Endodermal cell (in vitro differentiated cells): ENCODE measurements at places on chromosomes 7 and 10. TPM values are rescaled to one million over a fixed set of nuclear protein-coding genes. Genes with fewer than 3 reads are reported as not detected.

- DNase-seq, result no peak
Observed at GRCh38 chr10:125027871-125028869, 86.2 kb downstream of the ZRANB1 start.

- DNase-seq, result no peak
Observed at GRCh38 chr7:26937306-26937705, 72.9 kb upstream of the SKAP2 start.

- DNase-seq, result no peak
Observed at GRCh38 chr7:35499226-35499625, 195.7 kb downstream of the HERPUD2 start.

GRCh38 chr10:72083790-72084459 lies 4.4 kb downstream of the SPOCK2 start:
- no peak for DNase-seq

The EBLN1 gene
- total RNA-seq, result not detected in 3 replicates

DNA sequence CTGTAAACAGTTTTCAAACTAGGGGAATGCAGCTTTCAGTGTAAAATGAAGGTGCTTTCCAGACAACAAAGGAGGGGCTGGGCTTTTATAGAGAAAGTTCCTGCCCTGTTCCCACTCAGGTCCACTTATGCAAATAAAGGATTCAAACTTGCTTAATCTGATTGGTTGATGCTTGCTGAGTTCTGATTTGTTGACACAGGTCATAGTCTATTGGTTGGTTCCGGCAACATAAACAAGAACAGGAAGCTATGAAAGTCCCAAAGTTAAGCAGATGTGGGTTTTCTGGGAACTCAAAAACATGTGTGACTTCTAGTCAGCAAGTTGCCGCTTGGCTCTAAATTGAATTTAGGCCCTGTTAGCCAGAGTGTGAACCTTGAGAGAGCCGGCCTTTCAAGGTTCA lies 194.2 kb upstream of the SVIL start:
- DNase-seq, result no peak

GRCh38 chr7:26493737-26494428 lies 202.2 kb downstream of the SNX10 start:
- DNase-seq, result no peak
